Mesothelial cell of epicardium (in vitro differentiated cells): ENCODE measurements at places on chromosomes 2 and 18. TPM values are rescaled to one million over a fixed set of nuclear protein-coding genes. Genes with fewer than 3 reads are reported as not detected.

NXPH2 gene
- total RNA-seq, result 4.6 to 6.1 TPM (median 4.8 TPM) in 3 replicates

RASGRP3 gene
- 0.58 to 0.75 TPM (median 0.66 TPM) in 3 replicates for total RNA-seq

HOXD9 gene
- 0.93 to 1.2 TPM (median 1.1 TPM) in 3 replicates for total RNA-seq

MPP4 gene
- 0.18 to 0.27 TPM (median 0.27 TPM) in 3 replicates for total RNA-seq

CHMP1B gene
- total RNA-seq, result 42.1 to 45.9 TPM (median 43.7 TPM) in 3 replicates

CNGA3 gene
- total RNA-seq, result not detected in 3 replicates

LONRF2 gene
- 13.4 to 14.6 TPM (median 13.7 TPM) in 3 replicates for total RNA-seq

DPP4 gene
- total RNA-seq, result 7.2 to 8.2 TPM (median 7.6 TPM) in 3 replicates

LOXHD1 gene
- total RNA-seq, result 0.07 to 0.14 TPM in 2 of 3 replicates, not detected in the other

SERPINB5 gene
- 0.13 to 0.22 TPM (median 0.18 TPM) in 3 replicates for total RNA-seq

ID2 gene
- total RNA-seq, result 231 to 240 TPM (median 239 TPM) in 3 replicates

SP140 gene
- 0.34 to 0.75 TPM (median 0.54 TPM) in 3 replicates for total RNA-seq

CYS1 gene
- 1.3 to 1.4 TPM (median 1.3 TPM) in 3 replicates for total RNA-seq

GULP1 gene
- 58.5 to 61.2 TPM (median 59.2 TPM) in 3 replicates for total RNA-seq

CACNB4 gene
- 3.3 to 4.1 TPM (median 3.5 TPM) in 3 replicates for total RNA-seq

ALPG gene
- total RNA-seq, result not detected in 3 replicates

PDE1A gene
- 1.2 to 1.9 TPM (median 1.6 TPM) in 3 replicates for total RNA-seq

SLC25A52 gene
- not detected in 3 replicates for total RNA-seq

ARHGEF33 gene
- 0.68 to 1.1 TPM (median 0.83 TPM) in 3 replicates for total RNA-seq

C2orf68 gene
- 70.8 to 79.0 TPM (median 74.6 TPM) in 3 replicates for total RNA-seq

MROH2A gene
- total RNA-seq, result not detected in 3 replicates

CFAP53 gene
- total RNA-seq, result 0.44 to 0.70 TPM (median 0.65 TPM) in 3 replicates

CENPA gene
- total RNA-seq, result 7.9 to 9.2 TPM (median 8.8 TPM) in 3 replicates

G6PC2 gene
- not detected in 3 replicates for total RNA-seq

OR6B2 gene
- not detected in 3 replicates for total RNA-seq

RTP5 gene
- not detected in 3 replicates for total RNA-seq

SGPP2 gene
- total RNA-seq, result 0.23 to 0.42 TPM (median 0.25 TPM) in 3 replicates
